ENCODE measurements at places on chromosomes 12 and 14. TPM values are rescaled to one million over a fixed set of nuclear protein-coding genes. Genes with fewer than 3 reads are reported as not detected.
A peak's percentile ranks its signal among the peaks of the same experiment; 100 is the strongest.

- peak; percentile 26 for DNase-seq
Observed at GRCh38 chr12:86349196-86349595, 93.0 kb upstream of the MGAT4C start.

DNA sequence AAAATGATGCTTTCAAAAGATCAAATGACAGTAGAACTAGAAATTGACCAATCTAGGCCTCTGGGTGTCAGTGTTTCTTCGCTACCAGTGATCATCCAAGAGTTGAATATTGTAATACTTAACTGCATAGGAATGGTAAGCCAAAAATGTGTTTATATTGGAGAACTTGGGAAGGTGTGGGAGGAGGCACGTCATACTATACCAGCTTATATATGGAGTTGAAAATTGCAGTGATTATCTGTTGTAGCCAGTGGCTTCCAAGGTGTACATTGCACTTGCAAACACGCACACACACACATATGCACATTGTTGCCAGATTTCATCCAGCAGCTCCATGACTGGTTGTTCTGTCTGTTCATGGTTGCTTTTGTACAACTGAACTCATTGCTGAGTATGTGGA lies 36.1 kb downstream of the EID3 start:
- no peak for DNase-seq

The KCNC2 gene
- not detected for total RNA-seq

DNA sequence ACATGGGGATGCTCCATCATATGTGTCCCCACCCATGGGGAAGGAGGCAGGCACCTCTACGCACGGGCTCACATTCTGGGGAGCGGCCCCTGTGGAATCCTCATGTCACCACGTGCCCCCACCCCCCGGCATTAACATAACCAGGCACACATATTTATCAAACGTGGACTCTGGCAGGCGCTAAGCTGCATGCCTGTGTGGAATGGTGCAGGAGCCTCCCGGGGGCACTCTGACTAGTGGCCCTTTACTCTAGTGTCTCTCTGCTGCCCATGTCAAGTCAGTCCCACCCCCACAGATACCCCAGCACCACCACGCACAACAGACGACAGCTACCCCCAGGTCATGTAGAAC lies 66.1 kb downstream of the CCDC88C start:
- DNase-seq: no peak

DNA sequence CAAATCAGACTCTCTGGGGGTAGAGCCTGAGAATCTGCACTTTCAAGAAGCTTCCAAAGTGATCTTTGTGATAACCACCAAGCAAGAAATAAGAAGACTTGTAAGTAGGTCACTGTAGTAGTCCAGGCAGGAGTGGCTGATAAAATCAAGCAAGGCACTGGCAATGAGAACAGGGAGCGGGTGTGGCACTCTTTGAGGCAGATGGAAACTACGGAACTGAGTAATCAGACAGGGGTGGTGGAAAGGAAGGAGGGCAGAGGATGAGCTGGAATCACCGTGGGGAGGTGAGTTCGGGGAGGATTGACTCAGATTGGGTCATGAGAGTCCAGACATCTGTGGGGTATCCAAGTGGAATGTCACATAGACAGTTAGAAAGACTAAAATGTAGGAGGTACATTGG lies 44.4 kb upstream of the PLXNC1 start:
- no peak for DNase-seq

GRCh38 chr12:98686603-98687002 lies 41.5 kb downstream of the APAF1 start:
- no peak for DNase-seq

- DNase-seq: peak; percentile 22
Observed at GRCh38 chr12:76240281-76240680, 107.9 kb downstream of the BBS10 start.

GRCh38 chr14:97442363-97442762 lies 645.2 kb downstream of the VRK1 start:
- DNase-seq: no peak

- DNase-seq: no peak
Observed at GRCh38 chr14:31465111-31465510, 7.8 kb upstream of the DTD2 start.

The PTCSC3 gene
- not detected for total RNA-seq

- DNase-seq: peak; percentile 69
Observed at GRCh38 chr14:69005432-69006148, 26.5 kb upstream of the ACTN1 start.

GRCh38 chr12:93154753-93155480 lies 222.8 kb upstream of the NUDT4 start:
- DNase-seq: no peak

Measured in SJCRH30 (cell line).